ENCODE measurements at places on chromosomes 11 and 22.

DNA sequence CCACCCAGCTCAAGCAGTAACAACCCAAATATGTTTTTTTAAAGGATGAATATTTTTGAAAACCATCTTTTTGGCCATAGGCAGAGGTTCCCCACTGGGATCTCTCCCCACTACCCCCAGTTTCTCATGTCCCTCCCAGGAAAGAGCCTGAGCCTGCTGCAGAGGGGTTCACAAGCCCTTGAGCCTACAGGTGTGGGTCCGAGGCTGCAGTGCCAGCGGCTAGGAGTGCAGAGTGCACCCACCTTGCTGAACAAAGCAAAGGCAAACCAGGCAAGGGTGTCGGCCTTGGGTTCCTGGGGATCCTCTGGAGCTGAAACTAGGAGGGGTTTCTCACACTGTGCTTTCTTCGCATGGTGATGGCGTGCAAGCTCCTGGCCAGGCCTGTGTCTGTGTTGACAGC lies 35.0 kb downstream of the GNAZ start:
- DNase-seq = no peak

- DNase-seq = no peak
Observed at GRCh38 chr11:83827520-83827919, 541.4 kb upstream of the CCDC90B start.

DNA sequence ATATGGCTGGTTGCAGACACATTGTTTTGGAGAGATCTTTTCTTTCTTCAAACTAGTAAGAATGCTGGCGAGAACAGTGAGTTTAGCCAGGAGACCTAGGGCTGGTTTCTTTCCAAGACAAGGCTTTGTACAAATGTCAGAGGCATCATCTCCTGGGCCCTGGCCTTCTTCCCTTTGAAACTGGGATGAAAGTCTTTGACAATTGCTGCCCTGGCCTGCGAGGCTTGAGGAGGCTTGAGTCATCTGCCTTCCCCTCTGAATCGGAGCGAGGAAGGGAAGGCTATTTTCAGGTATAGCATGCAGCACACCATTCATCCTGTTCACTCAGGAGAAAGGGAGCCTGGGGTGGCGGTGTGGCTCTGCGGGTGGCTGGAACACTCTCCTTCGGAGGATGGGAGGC lies 21.5 kb upstream of the PARVG start:
- DNase-seq = no peak

DNA sequence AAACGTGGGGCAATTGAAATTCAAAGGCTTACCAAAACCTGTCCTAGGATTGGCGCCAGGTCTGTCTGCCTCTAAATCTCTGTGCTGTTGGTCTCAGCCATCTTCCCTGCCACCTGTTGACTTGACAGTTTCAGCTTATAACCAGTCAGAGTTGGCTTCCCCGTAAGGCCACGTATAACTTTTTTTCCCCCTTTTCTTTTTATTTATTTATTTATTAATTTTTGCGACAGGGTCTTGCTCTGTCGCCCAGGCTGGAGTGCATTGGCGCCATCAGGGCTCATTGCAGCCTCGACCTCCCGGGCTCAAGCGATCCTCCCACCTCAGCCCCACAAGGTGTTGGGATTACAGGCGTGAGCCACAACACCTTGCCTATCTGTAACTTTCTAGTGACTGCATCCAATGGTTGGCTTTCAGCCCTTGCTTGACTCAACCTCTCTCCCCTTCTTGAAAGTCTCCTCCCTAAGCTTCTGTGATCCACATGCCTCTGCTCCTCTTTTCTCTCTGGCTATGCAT lies 1.4 kb upstream of the SYVN1 start:
- DNase-seq = no peak

GRCh38 chr11:25317216-25317615 lies 820.4 kb downstream of the LUZP2 start:
- DNase-seq = no peak
